Endothelial cell of umbilical vein (primary cell): ENCODE measurements at places on chromosomes 1 and 21. TPM values are rescaled to one million over a fixed set of nuclear protein-coding genes. Genes with fewer than 3 reads are reported as not detected.

WDR64 gene
- not detected in 2 replicates for total RNA-seq

OBSCN gene
- total RNA-seq = 1.5 and 2.9 TPM in 2 replicates

S100A7A gene
- not detected in 2 replicates for total RNA-seq

RSRP1 gene
- 99.4 and 102 TPM in 2 replicates for total RNA-seq

ACOT11 gene
- total RNA-seq = 5.4 and 5.7 TPM in 2 replicates

TEKT2 gene
- 0.38 and 0.90 TPM in 2 replicates for total RNA-seq
